ENCODE measurements at places on chromosomes 4 and X. TPM values are rescaled to one million over a fixed set of nuclear protein-coding genes. Genes with fewer than 3 reads are reported as not detected.

CXorf65 gene
- not detected for total RNA-seq

ZAR1 gene
- not detected for total RNA-seq

PAGE4 gene
- total RNA-seq, result not detected

NLRP2B gene
- total RNA-seq, result not detected

RBMXL3 gene
- total RNA-seq, result not detected

GPR78 gene
- not detected for total RNA-seq

SYNPO2 gene
- total RNA-seq, result 151 TPM

KCNE5 gene
- 0.20 TPM for total RNA-seq

C1QTNF7 gene
- total RNA-seq, result 0.35 TPM

WAS gene
- total RNA-seq, result 2.4 TPM

TRIM60 gene
- not detected for total RNA-seq

GABRQ gene
- 0.02 TPM for total RNA-seq

SYN1 gene
- 20.5 TPM for total RNA-seq

MAGED1 gene
- total RNA-seq, result 70.7 TPM

DCAF4L1 gene
- total RNA-seq, result 0.31 TPM

PIGA gene
- total RNA-seq, result 3.2 TPM

SOD3 gene
- total RNA-seq, result 92.1 TPM

FDCSP gene
- not detected for total RNA-seq

SPANXA2 gene
- total RNA-seq, result not detected

DNA sequence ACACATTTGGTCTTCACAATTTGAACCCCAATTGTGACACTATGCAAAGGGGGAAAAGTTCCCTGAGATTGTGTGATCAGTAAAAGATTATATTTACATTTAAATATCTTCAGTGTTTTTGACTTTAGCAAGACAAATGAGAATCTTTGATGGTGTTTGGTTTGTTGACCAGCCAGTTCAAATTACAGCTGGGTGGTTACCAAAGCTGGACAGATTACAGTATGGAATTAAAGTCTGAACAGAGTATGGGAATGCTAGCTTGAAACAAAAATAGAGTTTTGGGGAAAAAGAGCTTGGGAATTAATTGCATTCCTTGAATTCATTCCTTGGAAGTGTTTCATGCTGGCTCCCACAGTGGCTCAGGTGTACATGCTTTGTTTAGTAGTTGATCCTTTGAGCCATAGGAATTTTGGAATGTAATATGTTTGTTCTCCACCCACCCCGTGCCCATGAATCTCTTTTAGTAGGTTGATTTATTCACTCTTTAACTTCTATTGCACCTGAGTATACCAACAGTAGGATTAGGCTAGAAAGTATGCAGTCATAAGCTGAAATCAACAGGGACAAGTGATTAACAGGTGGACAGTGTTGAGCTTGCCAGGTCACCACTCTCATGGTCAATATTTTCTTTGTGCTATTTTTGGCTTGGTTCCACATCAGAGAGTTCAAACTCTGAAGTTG lies 81.1 kb upstream of the HELT start:
- no peak overlapping the region for H3K4me3 ChIP-seq
- H3K4me1 ChIP-seq, result no peaks in the 10 kb centered on the region
- no peaks in the 10 kb centered on the region for H3K27me3 ChIP-seq
- no peaks in the 10 kb centered on the region for H3K36me3 ChIP-seq
- no peak for DNase-seq
- no peak overlapping the region for H3K27ac ChIP-seq

GRCh38 chr4:1658146-1658545 lies 26.0 kb downstream of the FAM53A start:
- DNase-seq, result no peak
- no peak overlapping the region for H3K4me3 ChIP-seq
- H3K36me3 ChIP-seq, result no peaks in the 10 kb centered on the region
- no peaks in the 10 kb centered on the region for H3K27me3 ChIP-seq
- H3K4me1 ChIP-seq, result no peaks in the 10 kb centered on the region
- H3K27ac ChIP-seq, result no peak overlapping the region

- H3K4me1 ChIP-seq, result no peaks in the 10 kb centered on the region
- H3K4me3 ChIP-seq, result no peak overlapping the region
- DNase-seq, result no peak
Measured at GRCh38 chr4:185269286-185269685, 59.9 kb downstream of the SNX25 start.

DNA sequence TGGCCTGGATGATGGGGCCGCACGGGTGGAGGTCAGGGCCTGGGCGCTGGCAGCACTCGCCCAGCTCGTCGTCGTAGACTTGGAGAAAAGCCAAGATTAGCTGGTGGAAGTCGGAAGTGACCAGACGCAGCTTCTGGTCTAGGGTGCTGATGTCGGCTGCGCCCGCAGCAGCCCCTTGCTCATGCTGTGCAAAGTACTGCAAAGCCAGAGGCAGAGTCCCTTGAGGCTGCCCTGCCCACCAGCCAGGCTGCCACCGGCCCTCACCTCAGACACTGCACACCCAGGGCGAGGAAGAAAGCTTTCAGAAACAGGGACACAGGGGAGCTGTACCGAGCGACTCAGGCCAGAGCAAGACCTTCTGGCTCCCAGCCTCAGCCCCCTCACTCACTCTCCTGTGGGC lies 9.7 kb upstream of the TREX2 start:
- no peak for DNase-seq
- peaks cover 12% of the 10 kb centered on the region for H3K36me3 ChIP-seq
- H3K27me3 ChIP-seq, result no peaks in the 10 kb centered on the region
- no peak overlapping the region for H3K4me3 ChIP-seq
- no peak overlapping the region for H3K27ac ChIP-seq
- H3K4me1 ChIP-seq, result no peaks in the 10 kb centered on the region

DNA sequence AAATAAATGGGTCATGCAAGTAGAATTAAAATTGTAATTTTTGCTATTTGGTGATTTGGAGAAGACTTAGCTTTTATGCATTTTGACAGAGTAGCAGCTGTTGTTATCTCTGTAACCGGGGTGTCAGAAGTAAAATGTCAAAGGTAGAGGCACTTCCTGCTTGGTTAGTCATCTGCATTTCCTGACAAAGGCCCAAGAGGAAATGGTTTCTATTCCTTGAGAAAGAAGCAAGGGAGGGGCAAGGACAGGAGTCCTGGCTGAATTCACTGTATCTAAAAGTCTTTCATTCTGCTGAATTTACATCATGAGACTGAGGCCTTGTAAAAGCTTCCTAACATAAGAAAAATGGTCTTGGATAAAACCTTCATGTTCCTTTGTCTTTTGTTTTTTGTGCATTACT lies 550.9 kb upstream of the BOD1L1 start:
- H3K4me3 ChIP-seq, result no peak overlapping the region
- no peak for DNase-seq
- no peaks in the 10 kb centered on the region for H3K4me1 ChIP-seq

- no peak overlapping the region for H3K4me3 ChIP-seq
- H3K27me3 ChIP-seq, result no peaks in the 10 kb centered on the region
- DNase-seq, result no peak
- H3K4me1 ChIP-seq, result no peaks in the 10 kb centered on the region
Measured at GRCh38 chr4:164572877-164573279, 181.1 kb upstream of the SMIM31 start.

DNA sequence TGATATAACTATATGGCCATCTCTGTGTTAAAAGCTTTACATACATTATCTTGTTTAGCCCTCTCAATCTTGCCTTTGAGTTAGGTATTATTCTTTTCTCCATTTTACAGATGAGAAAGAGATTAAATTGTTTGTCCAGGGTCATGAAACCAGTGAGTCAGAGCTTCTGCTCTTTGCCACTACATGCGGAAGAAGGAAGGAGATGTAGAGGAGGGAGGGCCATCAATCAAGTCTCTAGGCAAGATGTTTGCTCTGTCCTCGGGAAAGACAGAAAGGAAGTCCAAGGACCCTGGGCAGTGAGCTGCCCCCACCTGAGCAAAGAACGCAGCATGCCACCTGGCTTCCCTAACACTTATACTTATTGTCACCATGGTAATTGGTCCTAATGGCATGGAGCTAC lies 133.7 kb upstream of the IL1RAPL2 start:
- no peaks in the 10 kb centered on the region for H3K36me3 ChIP-seq
- H3K4me1 ChIP-seq, result no peaks in the 10 kb centered on the region
- no peak overlapping the region for H3K27ac ChIP-seq
- DNase-seq, result no peak
- no peaks in the 10 kb centered on the region for H3K27me3 ChIP-seq

- H3K4me3 ChIP-seq, result no peak overlapping the region
- H3K36me3 ChIP-seq, result no peaks in the 10 kb centered on the region
- H3K27me3 ChIP-seq, result no peaks in the 10 kb centered on the region
Measured at GRCh38 chr4:72275381-72275780, 243.6 kb downstream of the NPFFR2 start.

GRCh38 chrX:153669174-153669890 lies 4.3 kb downstream of the PNCK start:
- H3K4me3 ChIP-seq, result no peak overlapping the region
- no peak for DNase-seq
- no peaks in the 10 kb centered on the region for H3K36me3 ChIP-seq

GRCh38 chr4:15478724-15479088 lies 9.0 kb downstream of the CC2D2A start:
- no peaks in the 10 kb centered on the region for H3K27me3 ChIP-seq
- peaks cover 20% of the 10 kb centered on the region for H3K36me3 ChIP-seq
- H3K4me3 ChIP-seq, result no peak overlapping the region

- H3K27me3 ChIP-seq, result no peaks in the 10 kb centered on the region
- no peaks in the 10 kb centered on the region for H3K36me3 ChIP-seq
- no peak overlapping the region for H3K4me3 ChIP-seq
- DNase-seq, result no peak
Measured at GRCh38 chrX:41522081-41522480, 74.9 kb downstream of the NYX start.

GRCh38 chrX:15906041-15906943 lies 51.7 kb upstream of the AP1S2 start:
- no peak overlapping the region for H3K4me3 ChIP-seq
- H3K27ac ChIP-seq, result no peak overlapping the region
- H3K4me1 ChIP-seq, result no peaks in the 10 kb centered on the region
- H3K27me3 ChIP-seq, result no peaks in the 10 kb centered on the region
- no peaks in the 10 kb centered on the region for H3K36me3 ChIP-seq

- no peak overlapping the region for H3K4me3 ChIP-seq
- H3K27me3 ChIP-seq, result peaks cover 10% of the 10 kb centered on the region
- H3K4me1 ChIP-seq, result no peaks in the 10 kb centered on the region
- DNase-seq, result no peak
- H3K27ac ChIP-seq, result no peak overlapping the region
- H3K36me3 ChIP-seq, result no peaks in the 10 kb centered on the region
Measured at GRCh38 chrX:133249266-133250058, 31.3 kb upstream of the TFDP3 start.

DNA sequence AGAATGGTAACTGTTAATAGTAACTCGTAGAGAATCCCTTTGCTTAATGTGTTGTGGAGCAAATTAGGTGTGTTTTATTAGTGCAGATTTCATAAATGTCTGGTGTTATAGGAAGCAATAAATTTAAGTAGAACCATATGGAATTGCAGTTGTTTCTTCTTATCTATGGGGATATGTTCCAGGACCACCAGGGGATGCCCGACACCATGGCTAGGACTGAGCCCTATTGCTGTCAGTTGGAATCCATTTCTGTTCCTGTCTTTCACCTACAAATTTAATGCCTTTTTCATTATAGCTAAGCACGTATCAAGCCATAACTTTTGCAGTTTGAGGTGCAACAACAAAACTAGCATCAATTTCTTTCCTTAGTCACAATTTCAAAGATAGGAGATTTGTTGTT lies 72.5 kb downstream of the DDIT4L start:
- no peaks in the 10 kb centered on the region for H3K27me3 ChIP-seq
- H3K4me1 ChIP-seq, result no peaks in the 10 kb centered on the region
- no peak overlapping the region for H3K4me3 ChIP-seq
- no peak for DNase-seq

- H3K4me3 ChIP-seq, result no peak overlapping the region
- H3K4me1 ChIP-seq, result no peaks in the 10 kb centered on the region
- H3K27ac ChIP-seq, result no peak overlapping the region
- no peak for DNase-seq
Measured at GRCh38 chr4:148845609-148846008, 403.4 kb upstream of the NR3C2 start.

GRCh38 chr4:54063737-54064316 lies 578 bp downstream of the CHIC2 start:
- peak overlapping the region; percentile 94 for H3K27ac ChIP-seq
- H3K4me3 ChIP-seq, result peak overlapping the region; percentile 84
- H3K36me3 ChIP-seq, result no peaks in the 10 kb centered on the region
- DNase-seq, result peak; percentile 35

GRCh38 chr4:102754044-102754443 lies 6.7 kb downstream of the MANBA start:
- no peak overlapping the region for H3K4me3 ChIP-seq
- no peak overlapping the region for H3K27ac ChIP-seq
- H3K36me3 ChIP-seq, result no peaks in the 10 kb centered on the region
- peaks cover 1% of the 10 kb centered on the region for H3K4me1 ChIP-seq
- no peak for DNase-seq

- H3K4me3 ChIP-seq, result no peak overlapping the region
- peaks cover 40% of the 10 kb centered on the region for H3K4me1 ChIP-seq
- no peak overlapping the region for H3K27ac ChIP-seq
- H3K27me3 ChIP-seq, result no peaks in the 10 kb centered on the region
Measured at GRCh38 chr4:41133454-41134018, 80.8 kb downstream of the APBB2 start.

DNA sequence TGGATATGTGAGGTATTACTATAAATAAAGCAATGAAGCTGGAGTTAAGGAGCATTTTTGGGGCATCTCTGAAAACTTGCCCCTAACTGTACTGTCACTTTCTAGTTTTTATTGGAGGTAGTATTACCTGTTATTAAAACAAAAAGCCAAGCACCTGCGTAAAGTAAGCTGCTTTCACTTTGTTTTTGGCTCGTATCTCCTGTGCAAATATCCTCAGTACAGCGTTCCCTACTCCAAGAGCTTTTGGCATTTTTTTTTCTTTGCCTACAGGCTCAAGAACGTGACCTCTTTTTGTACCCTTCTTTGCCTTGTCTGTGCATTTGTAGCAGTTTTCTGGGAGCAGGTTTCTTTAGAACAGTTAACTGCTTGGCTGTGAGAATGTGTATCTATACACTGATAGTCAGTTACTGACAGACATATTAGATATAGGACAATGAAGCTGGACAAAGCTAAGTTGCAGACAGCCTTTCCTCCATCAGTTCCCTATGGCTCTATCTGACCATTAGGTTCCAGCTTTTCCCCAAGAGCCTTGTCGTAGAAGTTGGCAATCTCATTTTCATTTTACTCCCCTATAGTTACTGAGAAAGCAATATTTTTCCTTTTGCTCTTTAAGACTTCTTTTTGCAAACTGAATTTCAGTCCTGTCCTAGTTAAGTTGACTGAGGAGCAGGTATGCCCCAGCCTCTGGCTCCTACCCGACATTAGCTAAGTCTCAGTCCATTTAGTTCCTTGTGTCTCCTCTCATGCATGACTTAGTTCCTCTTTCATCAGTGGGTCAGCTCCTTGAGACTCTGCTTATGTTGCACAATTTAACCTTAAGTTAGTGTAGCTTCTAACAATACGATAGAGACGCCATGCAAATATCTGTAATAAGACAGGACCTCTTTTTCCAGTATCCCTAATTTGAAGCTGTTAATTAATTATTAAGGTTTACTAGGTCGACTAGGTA lies 71.5 kb upstream of the HPRT1 start:
- no peak overlapping the region for H3K27ac ChIP-seq
- H3K4me1 ChIP-seq, result no peaks in the 10 kb centered on the region
- DNase-seq, result no peak
- H3K27me3 ChIP-seq, result no peaks in the 10 kb centered on the region
